ENCODE measurements at places on chromosomes 16 and 17. TPM values are rescaled to one million over a fixed set of nuclear protein-coding genes. Genes with fewer than 3 reads are reported as not detected.
A peak's percentile ranks its signal among the peaks of the same experiment; 100 is the strongest.

DNA sequence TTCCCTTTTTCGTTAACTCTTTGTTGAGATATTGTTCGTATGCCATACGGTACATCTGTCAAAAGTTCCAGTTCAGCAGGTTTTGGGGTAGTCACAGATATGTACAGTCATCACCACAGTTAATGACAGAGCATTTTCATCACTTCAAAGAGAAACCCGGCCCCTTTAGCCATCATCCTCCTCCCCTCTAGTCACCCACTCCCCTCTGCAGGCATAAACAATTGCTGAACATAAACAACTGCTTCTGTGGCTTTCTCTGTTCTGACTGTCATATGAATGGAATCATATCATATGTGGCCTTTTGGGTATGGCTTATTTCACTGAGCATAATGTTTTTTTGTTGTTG, 59.3 kb downstream of the RNF213 start:
- no peaks in the 10 kb centered on the region for H3K4me1 ChIP-seq
- no peak overlapping the region for H3K4me3 ChIP-seq

DNA sequence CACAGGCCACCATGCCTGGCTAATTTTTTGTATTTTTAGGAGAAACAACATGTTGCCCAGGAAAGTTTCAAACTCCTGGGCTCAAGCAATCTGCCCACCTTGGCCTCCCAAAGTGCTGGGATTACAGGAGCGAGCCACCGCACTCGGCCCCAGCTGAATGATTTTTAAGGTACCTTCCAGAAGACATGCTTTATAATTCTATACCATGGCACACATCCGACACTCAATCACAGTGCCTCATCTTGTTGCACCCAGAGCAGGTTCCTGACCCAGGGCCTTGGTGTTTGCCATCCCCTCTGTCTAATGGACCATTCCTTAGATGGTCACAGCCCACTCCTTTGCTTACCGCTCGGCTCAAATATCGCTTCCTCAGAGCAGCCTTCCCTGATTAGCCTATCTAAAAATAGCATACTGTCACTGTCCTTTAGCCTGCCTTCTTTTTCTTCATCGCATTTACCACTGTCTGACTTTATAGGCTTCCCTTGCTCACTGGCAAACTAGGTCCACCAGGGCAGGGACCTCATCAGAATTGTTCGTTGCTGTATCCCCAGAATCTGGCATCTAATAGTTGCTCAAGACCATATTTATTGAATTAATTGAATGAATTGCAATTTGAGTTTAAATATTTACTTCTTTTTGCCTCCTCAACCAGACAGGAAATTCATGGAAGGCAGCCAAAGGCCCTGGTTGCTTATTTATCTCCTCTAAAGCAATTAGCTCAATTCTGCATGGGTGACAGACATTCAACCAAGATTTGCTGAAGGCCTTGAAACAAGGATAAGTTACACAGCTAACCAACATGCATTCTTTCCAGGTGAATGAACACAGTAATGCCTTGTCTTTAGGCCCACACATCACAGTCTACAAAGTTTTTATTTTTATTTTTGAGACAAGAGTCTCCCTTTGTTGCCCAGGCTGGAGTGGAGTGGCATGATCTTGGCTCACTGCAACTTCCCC, 6.3 kb upstream of the TENT4B start:
- H3K36me3 ChIP-seq: no peaks in the 10 kb centered on the region
- peaks cover 1% of the 10 kb centered on the region for H3K27me3 ChIP-seq
- no peak for DNase-seq
- H3K27ac ChIP-seq: no peak overlapping the region

DNA sequence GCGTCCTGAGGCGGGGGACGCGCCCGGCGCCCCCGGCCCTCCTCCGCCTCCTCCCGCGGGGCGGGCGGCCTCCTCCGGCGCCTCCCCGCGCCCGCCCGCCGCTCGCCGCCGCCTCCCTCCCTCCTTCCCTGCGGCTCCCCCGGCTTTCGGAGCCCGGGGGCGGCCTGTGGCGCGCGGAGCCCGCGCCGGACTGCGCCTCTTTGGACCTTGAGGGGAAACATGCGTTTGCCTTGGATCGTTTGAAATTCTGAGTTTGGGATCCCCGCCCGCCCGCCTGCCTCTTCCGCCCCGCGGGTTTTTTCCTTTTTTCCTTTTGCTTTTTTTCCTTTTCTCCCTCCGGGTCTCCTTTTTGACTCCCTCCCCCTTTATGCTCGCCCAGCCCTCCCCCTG, 390 bp downstream of the ZNRF1 start:
- no peak for DNase-seq
- no peaks in the 10 kb centered on the region for H3K27me3 ChIP-seq
- H3K27ac ChIP-seq: peak overlapping the region; percentile 42

DNA sequence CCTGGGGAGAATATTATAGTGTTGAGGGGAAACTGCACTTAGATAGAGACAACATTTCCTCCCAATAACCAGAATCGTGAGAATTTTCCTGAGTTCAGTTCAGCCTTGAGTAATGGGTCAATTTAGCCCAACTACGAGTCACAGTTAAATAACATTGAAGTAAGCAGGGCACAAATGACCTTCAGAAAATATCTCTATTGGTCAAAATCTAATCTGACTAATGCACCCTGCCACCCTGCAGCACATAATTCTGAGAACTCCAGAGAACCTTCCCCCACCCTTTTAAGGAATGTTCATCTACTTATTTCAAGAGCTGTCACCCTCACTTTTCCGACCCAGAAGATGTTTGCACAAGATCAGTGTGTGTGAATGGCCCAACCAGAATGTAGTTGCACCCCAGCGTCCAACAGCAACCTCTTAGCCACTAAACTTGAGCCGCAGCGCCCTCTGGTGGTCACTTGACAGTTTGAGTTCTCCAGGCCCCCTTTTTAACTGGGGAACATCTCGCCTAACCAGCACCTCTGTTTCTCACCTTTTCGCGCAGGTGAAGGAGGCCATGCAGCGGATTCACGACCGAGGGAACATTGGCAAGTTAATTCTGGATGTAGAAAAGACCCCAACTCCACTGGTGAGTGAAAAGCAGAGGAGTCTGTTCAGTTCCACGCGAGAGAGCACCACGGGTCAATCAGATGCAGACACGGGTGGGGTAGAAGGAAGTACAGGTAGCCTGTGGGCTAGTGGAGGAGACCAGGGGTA, 50.9 kb upstream of the CLEC3A start:
- H3K27me3 ChIP-seq: no peaks in the 10 kb centered on the region
- peaks cover 24% of the 10 kb centered on the region for H3K4me1 ChIP-seq
- DNase-seq: peak; percentile 92
- no peaks in the 10 kb centered on the region for H3K36me3 ChIP-seq

GRCh38 chr17:8019665-8020650, 17.5 kb downstream of the GUCY2D start:
- peaks cover 16% of the 10 kb centered on the region for H3K4me1 ChIP-seq
- DNase-seq: no peak
- H3K27ac ChIP-seq: no peak overlapping the region
- H3K27me3 ChIP-seq: peaks cover 17% of the 10 kb centered on the region

DNA sequence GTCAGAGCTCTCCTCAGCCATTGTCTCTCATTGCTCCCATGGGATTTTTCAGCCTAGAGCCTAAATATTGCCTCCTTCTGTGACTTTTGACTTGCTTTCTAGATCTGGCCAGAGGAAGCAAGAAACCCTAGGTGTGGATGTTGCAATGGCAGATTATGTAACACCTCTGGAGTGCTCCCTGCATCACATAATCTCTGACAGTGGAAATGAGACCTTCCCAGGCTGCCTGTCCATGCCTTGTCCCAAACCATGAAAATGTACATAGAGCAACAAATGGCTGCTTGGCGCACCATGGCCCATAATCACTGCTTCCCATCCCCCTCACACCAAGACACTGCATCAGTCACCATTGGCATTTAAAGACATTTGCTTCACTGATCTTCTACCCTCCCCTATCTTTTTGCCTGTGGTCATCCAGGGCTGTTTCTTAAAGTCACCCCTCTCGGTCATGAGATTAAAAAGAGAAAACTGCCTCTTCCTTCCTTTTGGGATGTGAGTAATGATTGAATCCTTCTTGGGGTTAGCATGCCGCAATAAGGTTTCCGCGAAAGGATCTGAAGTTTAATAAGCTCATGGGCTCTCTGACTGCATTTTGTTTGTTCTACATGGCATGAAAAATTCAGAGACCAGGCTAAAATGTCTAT, 34.2 kb upstream of the CCL2 start:
- no peak overlapping the region for H3K4me3 ChIP-seq
- no peaks in the 10 kb centered on the region for H3K36me3 ChIP-seq
- H3K27me3 ChIP-seq: no peaks in the 10 kb centered on the region
- no peak for DNase-seq
- H3K27ac ChIP-seq: no peak overlapping the region

DNA sequence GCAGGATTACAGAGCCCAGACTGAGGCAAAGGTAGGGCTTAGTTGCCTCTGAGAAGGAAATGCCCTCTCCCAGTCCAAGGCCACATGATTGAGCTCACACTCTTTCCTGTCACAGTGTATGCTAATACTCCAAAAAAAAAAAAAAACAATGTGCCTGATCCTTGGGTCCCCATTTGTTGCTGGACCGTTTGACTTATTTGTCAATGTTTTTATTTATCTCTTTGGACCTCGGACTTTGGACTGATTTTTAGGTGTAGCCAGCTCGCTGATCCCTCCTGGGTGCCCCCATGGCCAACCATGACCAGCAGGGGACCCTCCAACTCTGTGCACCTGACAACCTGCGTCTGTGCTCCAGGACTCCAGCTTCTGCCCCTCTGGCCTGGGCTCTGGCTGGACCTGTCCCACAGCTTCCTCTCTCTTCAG, 622 bp upstream of the CCL16 start:
- H3K4me1 ChIP-seq: no peaks in the 10 kb centered on the region
- DNase-seq: peak; percentile 27
- no peaks in the 10 kb centered on the region for H3K36me3 ChIP-seq
- no peak overlapping the region for H3K4me3 ChIP-seq
- H3K27ac ChIP-seq: no peak overlapping the region
- H3K27me3 ChIP-seq: no peaks in the 10 kb centered on the region

- H3K4me1 ChIP-seq: no peaks in the 10 kb centered on the region
- H3K4me3 ChIP-seq: no peak overlapping the region
- DNase-seq: no peak
- H3K27ac ChIP-seq: no peak overlapping the region
- no peaks in the 10 kb centered on the region for H3K36me3 ChIP-seq
Observed at GRCh38 chr17:70961341-70961740, 792.0 kb downstream of the KCNJ2 start.

- peaks cover 5% of the 10 kb centered on the region for H3K4me1 ChIP-seq
- H3K4me3 ChIP-seq: no peak overlapping the region
- H3K36me3 ChIP-seq: no peaks in the 10 kb centered on the region
- peak; percentile 1 for DNase-seq
- H3K27me3 ChIP-seq: peaks cover 20% of the 10 kb centered on the region
Observed at GRCh38 chr17:49554694-49555494, 20.8 kb upstream of the NXPH3 start.

DNA sequence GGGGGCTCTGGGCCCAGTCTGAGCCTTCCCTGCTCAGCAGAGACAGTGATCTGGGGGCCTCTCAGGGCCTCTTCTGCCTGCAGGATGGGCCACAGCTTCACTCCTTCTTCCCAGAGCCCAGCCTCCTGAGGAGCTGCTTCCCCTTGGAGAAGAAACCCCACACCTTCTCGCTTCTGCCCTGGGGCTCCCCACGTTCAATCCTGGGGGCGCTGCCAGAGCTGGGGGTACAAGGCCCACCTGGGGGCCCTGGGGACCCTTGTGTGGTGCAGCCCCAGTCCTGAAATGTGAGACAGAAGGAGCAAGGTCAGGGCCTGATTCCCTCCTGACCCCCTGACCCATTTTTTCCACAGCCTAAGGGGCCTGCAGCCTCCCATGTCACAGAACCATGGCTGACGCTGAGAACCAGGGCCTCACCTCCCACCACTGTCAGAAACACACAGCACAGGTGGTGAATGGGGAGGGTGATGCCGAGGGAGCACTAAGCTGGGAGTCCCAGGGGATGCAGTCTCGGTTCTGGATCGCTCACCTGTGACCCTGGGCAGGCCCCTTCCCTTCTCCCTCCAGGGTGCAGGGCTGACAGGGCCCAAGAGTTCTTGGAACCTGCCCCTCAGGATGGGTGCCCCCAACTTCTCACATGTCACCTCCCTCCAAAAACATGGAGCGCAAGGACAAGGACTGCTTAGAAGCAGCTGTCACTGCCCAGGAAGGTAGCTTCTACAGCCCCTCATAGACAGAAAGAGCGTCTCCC, 21.6 kb upstream of the MPO start:
- no peaks in the 10 kb centered on the region for H3K27me3 ChIP-seq
- H3K4me3 ChIP-seq: no peak overlapping the region
- no peak for DNase-seq
- no peaks in the 10 kb centered on the region for H3K36me3 ChIP-seq

NXPH3 gene
- 10.7 TPM for total RNA-seq

SPATA32 gene
- not detected for total RNA-seq

SMIM5 gene
- not detected for total RNA-seq

HS3ST3A1 gene
- 8.4 TPM for total RNA-seq

All from neural progenitor cell (in vitro differentiated cells).